ENCODE measurements at places on chromosomes 3 and 15.
A peak's percentile ranks its signal among the peaks of the same experiment; 100 is the strongest.

GRCh38 chr3:185999221-185999620 is 61.4 kb upstream of the TRA2B start:
- DNase-seq, result no peak

DNA sequence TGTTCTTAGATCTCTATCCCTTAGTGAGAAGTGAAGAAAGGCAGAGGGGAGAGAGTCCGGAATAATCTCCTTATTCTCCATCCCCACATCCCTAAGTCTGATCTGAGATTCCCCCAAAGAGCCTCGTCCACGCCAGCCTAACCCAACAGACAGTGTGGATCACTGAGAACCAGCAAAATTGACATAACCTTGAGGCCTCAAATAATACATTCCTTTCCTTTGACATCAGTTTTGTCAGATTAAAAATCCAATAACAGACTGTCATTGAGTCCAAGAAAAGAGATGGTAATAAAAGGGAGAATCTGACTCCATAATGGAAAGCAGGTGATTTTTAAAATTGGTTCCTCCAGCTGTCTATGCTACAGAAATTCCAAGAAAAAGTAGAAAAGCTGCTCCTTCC is 7.7 kb upstream of the SIAH2 start:
- no peak for DNase-seq

DNA sequence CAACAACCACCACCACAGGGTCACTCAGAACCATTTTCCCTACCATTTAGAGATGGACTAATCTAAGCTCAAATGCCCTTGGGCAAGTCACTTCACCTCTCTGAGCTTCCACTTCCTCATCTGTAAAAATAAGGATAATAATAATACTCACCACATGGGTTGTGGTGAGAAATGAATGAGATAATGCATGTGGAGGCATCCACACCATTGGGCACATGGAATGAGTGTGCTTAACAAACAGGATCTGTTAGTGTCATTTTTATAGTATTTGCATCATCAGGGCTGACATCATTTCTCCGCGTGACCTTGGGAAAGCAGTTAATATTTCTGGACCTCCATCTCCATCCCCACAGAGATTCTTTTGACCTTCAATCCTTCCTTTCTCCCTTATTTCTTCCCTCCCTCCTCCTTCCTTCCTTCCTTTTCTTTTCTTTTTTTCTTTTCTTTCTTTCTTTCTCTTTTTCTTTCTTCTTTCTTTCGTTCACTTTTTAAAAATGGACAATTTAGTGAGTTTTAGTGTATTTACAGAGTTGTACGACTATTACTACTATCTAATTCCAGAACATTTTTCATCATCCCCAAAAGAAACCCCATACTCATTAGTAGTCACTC is 7.7 kb upstream of the RFT1 start:
- DNase-seq, result no peak

- DNase-seq, result no peak
Observed at GRCh38 chr3:159929171-159930141, 59.2 kb upstream of the IL12A start.

GRCh38 chr15:90189781-90190467 is 11.2 kb upstream of the SEMA4B start:
- no peak for DNase-seq

DNA sequence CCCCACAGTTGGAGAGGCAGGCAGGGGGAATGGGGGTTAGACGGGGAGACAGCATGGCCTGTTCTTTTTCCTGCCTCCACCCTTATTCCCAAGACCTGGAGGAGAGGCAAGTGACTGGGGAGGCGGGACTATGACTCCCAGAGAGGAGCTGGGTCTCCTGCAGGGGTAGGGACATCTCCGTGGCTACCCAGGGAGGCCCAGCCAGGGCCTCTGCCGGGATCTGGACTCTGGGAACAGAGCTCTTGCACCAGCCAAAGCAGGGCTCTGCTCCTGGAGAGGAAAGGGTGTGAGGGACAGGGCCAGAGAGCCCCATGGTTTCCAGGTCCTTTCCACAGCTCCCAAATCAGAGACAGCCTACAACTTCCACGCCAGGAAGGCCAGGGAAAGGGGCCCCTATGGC is 22.8 kb downstream of the CFAP100 start:
- no peak for DNase-seq

DNA sequence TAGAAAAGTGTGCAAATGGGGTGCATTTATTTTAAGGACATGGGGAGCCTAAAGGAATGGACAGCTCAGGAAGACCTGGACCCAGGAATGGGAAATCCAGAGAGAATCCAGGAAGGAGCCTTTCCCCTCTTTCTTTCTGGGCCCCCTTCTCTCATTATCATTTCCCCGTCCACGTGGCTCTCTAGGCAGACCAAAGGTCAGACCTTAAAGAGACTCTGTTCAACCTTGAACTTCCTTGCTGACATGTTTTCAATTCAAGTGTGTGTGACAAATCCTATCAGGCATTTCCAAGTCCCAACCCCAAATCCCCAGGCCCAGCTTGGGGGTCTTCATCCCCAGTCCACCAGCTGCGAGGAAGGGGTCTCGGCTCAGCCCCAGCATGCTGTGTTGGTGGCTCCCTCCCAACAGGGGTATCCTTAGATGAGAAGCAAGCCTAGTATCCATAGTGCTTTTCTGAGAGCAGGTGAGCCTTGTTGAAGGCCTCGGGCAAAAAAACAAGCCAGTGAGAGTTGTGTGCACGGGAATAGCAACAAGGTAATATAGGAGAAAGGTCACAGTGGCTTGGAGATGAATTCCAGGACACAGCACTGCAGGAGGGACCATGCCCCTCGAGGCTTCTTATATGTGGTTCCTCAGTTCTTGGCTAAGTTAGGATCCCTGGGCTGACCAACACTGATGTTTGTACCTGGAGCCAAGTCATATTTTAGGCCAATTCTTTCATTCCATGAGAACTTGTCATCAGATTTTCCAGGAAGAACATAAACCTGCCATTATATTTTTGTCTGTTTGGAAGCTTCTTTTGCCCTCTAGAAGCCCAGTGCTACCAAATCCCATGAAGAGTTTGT is 130.0 kb downstream of the ASB7 start:
- no peak for DNase-seq

DNA sequence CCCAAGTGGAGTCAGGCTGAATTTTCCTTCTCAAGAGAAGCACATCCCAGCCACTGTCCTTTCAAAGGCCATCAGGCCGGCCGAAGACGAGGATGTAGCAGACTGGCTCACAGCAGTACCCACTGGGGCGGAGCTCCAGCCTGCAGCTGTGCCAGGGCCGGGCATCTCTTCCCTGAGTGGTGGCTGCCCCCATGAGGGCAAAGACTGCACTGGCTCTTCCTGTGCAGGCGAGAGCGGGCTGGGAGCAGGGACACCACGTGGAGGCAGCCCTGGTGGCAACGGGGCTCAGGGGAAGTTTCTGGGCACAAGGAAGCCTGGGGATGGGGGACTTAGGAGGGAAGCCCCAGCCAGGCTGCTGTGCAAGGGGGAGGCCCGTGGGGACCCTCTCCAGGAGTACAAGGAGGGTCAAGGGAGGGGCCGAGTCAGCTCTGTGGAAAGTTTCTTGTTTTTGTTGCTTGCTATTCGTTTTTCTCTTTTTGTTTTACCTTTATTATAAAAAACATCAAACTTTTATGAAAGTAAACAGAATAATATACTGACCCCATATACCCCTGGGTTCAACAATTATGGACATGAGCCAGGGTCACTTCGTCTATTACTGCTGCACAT is 66.1 kb downstream of the RPN1 start:
- DNase-seq, result peak; percentile 29

DNA sequence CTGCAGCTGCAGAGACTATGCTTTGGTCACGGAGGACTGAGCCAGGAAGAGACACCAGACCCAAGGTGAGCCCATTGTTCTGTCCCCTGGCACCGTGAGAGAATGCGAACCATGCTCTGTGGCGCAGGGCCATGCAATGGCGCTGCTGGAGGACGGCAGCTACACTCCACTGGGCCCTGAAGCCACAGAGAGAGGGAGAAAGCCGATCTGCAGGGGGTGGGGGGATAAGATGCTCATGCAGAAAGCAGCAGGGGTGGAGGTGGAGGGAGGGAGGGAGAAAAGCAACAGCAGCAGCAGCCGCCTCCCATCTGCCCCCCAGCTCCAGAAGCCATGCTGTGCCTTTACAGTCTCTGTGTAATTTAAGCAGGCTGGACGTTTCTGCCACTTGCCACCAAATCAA is 5.3 kb downstream of the BDH1 start:
- DNase-seq, result no peak

DNA sequence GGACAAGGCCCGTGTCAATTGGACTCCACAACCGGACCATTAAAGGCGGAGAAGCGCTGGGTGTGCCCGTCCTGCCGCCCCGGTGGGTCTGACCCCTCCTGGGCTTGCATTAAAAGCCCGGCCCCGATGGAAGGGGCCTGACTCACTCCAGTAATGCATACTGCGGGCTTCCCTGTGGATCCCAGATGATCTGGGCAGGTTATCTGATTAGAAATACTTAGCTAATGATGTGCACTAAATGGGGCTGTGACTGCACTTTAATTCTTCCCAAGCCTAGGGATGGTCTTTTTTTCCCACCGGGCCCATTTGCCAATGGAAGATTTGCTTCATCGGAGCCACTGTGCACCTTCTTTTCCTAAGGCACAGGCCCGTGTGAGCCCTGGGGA is 124.9 kb downstream of the TMEM266 start:
- DNase-seq, result no peak

GRCh38 chr3:65436580-65436979 is 602.1 kb downstream of the MAGI1 start:
- no peak for DNase-seq

DNA sequence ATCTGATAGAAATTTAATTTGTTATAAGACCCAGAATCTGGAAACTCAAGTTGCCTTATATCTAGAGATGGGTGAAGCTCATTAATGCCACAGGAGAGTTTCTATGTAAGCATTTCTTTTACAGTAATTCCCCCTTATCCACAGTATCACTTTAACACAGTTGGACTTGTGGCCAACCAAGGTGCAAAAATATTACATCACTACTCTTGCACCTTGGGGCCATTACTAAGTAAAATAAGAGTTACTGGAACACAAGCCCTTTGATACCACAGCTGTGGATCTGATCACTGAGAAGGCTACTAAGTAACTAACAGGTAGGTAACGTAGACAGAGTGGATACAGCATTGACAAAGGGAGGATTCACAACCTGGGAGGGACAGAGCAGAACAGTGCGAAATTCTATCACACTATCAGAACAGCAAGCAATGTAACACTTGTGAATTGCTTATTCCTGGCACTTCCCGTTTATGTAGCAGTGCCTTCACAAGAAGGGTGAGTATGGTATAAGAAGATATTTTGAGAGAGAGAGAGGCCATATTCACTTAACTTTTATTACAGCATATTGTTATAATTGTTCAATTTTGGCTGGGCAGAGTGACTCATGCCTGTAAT is 33.9 kb upstream of the TOPBP1 start:
- DNase-seq, result no peak

- no peak for DNase-seq
Observed at GRCh38 chr3:29822071-29822470, 541.2 kb downstream of the RBMS3 start.

DNA sequence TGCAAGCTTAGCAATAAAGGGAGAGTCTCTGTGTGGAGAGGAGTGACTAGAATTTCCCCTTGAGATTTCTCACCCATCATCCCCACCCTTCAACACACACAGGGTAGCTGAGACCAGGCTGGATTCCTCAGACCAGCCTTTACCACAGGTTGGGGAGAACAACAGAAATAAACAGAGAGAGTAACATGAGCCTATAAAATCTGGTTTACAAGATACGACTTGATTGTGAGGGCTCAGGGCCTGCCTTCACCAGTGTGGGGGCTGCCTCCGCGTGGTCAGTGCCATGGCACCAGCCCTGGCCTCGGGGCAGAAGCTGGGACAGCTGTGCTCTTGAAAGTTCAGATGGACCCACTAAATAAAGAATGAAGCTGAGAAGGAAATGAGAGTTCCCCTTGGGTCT is 14.6 kb upstream of the MAGEF1 start:
- no peak for DNase-seq

DNA sequence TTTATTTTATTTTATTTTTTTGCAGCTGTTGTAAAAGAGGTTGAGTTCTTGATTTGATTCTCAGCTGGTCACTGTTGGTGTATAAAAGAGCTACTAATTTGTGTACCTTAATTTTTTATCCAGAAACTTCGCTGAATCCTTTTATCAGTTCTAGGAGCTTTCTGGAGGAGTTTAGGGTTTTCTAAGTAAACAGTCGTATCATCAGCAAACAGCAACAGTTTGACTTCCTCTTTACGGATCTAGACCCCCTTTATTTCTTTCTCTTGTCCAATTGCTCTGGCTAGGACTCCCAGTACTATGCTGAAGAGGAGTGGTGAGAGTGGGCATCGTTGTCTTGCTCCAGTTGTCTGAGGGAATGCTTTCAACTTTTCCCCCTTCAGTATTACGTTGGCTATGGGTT is 165.8 kb upstream of the KCNMB2 start:
- no peak for DNase-seq

- DNase-seq, result no peak
Observed at GRCh38 chr3:151034303-151034702, 51.2 kb upstream of the MED12L start.

DNA sequence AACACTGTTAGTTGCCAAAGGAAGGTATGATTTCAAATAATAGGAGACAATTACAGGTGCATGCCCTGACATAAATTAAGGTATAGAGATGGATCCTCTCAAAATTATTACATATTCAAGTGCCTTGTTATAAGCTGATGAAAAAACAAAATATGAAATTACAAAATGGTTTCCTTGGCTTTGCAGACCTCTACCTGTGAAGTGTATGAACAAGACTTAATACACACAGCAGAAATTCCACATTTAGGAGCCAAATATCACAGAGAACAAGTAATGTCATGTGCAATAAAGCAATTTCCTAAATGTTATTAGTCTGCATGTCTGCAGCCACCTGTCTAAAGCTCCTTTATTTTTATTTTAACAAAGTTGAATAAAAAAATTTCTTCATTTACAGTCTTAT is 151.5 kb downstream of the ALCAM start:
- DNase-seq, result no peak

DNA sequence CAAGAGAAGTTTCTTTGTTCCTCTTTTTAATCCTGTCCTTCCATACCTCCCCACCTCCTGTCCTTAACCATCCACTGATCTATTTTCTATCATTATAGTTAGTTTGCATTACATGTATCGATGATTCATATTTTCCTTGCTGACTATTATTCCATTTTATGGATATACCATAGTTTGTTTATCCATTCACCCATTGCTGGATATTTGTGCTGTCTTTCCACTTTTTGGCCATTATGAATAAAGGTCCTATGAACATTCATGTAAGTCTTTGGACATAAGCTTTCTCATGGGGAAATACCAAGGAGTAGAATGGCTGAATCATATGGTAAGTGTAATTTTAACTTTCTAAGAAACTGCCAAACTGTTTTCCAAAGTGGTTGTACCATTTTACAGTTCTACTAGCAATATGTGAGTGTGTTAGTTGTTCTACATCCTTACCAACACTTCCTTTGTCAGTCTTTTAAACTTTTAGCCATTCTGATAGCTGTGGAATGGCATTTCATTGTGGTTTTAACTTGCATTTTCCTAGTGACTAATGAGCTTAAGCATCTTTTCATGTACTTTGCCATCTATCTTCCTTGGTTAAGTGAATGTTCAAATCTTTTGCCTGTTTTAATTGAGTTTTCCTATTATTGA is 11.7 kb downstream of the ATP6V1A start:
- no peak for DNase-seq

DNA sequence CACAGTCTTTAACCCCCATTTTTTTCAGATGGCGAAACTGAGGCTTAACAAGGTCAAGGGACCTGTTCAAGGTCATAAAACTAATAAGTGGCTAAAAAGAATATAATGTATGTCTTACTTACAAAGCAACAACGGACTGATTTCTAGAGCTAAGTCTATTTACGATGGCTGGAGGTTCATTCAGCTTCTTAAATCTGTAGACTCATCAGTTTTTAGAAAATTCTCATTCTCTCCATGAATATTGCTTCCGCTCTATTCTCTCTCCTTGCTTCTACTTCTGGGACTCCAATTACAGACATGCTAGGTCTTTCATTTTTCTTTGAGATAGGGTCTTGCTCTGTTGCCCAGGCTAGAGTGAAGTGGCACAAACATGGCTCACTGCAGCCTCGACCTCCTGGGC is 68.9 kb downstream of the WHAMM start:
- DNase-seq, result no peak
